CD4-positive, alpha-beta T cell treated with Interleukin-15 for 4 hours (primary cell): ENCODE measurements at places on chromosomes 7 and 10.

- DNase-seq, result peak; percentile 88
These were observed at the start of gene CSGALNACT2 for GRCh38 chr10:43138021-43138756. TSS of gene CSGALNACT2 (plus strand) at chr10:43138445. CDS start at chr10:43155150, 16,705 bp downstream.

DNA sequence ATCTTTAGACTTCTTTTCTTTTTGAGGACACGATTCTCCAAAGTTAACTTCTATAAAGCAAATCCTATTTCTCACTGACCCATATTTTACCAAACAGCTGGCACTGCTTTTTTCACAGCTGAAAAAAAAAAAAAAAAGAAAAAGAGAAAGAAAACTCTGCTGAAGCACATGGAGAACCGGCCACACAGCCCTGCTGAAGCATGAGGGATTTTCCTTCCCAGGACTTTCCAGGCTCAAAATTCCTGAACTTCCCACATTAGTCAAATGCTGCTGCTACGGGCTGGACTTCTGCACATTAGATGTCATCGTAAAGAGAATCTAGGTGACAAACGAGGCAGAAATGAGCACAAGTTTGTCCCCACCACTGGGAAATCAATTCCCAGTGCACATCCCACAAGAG is 25.2 kb downstream of the HIPK2 start:
- DNase-seq, result no peak

- DNase-seq, result peak; percentile 89
These were observed 56.3 kb downstream of the CACUL1 start for GRCh38 chr10:118698421-118698820.

DNA sequence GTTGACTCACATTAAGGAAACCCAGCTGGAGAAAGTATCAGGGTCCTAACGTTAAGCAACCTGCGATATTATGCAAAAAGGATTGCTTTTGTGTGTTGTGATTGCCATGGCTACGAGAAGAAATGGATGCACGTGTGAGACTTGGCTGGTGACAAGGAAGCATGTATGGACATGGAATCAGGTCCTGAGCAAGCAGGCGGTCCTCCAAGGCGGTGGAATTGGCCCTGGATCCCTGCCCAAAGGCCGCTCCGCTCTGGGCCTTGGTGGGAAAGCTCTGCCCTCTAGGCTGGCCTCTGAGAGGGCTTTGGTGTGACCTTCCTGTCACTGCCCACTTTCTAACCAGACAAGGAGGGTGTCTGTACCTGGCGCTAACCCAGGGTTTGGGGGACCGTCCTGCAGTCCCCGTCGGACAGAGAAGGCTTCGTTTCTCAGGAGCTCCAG is 192.1 kb downstream of the EBF3 start:
- DNase-seq, result no peak

DNA sequence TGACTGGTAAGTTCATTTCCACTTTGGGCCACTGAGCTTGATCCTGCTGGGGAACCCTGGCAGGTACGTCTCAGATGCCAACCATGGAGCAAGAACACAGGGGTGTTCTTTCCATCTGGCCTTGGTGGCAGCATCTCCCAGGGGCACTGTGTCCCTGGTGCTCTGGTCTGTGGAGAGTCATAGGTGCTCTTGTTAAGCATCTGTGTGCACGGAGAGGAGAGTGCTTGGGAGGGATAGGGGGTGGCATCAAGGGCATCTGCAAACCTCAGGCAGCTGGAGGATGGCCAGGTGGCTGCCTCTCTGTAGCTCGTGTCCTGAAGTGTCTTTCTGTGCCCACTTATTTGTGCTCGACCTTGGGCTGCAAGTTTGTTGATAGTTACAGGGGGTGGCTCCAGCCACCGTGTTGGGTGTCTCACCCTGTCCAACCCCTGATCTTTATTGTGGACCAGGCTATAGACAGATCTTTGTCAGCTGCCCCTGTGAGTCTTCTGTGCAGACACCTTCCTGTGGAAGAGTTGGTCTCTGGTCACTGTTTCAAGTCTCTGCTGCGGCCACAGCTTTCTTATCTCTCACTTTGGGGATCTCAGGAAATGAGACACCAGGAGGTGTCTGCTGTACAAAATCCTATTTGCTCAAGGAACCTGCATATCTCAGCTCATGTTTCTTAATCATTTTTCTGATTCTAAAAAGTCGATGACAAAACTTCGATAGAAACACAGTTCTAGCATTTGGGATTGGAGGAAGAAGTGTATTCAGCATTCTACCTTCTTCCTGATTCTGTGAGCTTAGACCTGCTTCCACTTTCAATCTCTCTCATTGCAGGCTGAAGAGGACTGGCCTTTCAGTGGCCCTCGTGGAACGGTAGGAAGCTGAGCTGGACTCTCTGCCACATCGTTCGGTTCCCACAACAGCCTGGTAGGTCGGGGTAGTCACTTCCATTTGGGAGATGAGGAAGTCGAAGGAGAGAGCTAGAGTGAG is 17.2 kb upstream of the GIMAP8 start:
- no peak for DNase-seq

DNA sequence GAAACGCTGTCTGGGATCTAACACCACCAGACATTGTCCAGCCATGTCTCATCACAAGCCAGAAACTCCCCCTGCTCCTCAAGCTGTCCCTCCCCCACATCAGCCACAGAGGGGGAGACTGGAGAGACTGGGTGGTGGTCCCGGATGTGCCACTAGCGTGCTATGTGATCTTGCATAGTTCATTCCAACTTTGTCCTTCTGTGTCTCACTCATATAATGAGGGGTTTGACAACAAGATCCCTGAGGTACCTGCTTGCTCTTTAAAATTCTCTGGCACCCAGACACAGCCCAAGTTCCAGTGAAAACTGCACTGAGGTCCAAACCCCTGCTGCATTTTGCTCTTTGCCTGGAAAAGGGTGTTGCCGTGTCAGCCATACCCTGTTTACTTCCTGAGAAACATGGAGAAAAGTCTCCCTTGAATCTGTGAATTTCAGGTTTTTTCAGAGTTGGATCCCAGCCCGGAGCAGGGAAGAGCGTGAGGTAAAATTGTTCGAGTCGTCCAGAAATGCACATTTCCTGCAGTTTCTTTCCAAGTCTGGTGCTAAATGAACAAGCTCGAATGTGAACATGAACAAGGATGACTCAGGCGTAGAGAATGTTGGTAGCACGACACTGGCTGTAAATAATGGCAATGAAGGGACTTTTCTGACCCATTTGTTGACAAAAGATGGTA is 156.6 kb downstream of the CCDC3 start:
- no peak for DNase-seq

GRCh38 chr7:15376600-15376999 is 185.2 kb downstream of the AGMO start:
- DNase-seq, result no peak

DNA sequence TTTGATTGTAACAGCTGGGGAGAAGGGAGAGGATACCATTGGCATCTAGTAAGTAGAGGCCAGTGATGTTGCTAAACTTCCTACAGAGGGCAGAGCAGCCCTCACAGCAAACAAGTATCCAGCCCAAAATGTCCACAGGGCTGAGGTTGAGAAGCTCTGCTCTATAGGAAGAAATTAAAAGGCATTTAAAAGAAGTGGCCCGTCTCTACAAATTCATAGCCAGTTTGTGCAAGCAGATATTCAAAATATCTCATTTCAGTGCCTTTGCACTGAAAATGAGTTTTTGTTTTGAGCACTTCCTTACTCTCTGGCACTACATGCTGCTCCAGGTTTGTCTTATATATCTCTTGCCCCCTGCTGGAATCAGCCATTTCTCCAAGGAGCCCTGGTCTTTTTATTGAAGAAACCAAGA is 330.0 kb downstream of the BBS9 start:
- no peak for DNase-seq

DNA sequence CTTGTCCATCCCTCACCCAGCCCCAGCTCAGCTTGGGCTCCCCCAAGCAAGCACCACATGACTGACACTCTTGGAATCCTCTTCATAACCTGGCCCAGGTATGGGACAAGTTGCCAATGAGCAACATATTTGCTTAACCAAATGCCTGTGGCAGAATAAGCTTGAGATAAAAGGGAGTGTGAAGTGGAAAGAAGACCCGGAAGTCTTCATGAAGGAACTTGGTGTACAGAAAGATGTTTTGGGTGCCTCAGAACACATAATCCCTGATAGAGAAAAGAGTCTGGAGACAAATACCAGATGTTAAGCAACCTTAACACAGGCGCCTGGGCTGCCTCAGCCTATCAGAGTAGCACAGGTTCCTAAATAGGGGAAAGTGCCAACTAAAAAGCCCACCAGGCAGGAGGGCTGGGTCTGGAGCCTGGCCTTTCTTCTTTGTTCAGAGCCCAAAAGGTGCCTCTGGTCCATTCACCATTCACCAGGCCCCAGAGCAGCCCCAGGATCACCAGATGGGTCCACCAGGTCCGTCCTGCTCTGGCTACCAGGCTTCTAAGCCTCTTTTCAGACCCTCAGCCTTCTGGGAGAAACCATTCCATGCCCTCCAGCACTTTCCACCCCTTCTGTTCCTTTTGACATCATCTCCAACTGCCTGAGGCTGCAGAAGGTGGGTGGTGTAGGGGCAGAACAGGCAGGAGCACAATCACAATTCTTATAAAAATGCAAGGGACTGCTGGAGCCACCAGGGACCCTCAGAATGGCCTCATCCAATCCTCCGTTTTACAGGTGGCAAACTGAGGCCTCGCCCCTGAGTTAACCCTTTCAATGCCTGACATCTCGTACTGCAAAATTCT is 22.6 kb downstream of the KCNMA1 start:
- DNase-seq, result no peak

- no peak for DNase-seq
These were observed 827.7 kb downstream of the SORCS3 start for GRCh38 chr10:105468759-105469158.

DNA sequence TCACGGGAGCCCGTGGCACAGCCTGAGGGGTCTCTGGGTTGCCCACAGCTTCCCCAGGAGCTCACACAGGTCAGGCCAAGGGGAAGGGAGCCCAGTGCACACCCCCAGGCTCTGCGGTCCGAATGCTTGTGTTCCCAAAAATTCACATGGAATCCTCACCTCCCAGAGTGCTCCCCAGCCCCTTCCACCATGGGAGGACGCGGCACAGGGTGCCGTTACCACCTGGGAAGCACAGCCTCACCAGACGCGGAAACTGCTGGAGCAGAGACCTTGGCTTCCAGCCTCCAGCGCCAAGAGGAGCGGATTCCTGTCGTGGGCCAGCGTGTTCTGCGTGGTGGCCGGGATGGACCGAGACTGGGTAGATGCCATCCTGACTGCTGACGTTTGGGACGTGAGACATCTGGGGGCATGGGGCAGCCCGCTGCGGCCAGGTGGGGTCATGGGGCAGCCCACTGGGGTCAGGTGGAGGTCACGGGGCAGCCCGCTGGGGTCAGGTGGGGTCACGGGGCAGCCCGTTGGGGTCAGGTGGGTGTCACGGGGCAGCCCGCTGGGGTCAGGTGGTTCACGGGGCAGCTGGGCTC is 149.4 kb downstream of the WDR37 start:
- no peak for DNase-seq

GRCh38 chr10:117653170-117653515 is 110.6 kb downstream of the EMX2 start:
- peak; percentile 5 for DNase-seq

DNA sequence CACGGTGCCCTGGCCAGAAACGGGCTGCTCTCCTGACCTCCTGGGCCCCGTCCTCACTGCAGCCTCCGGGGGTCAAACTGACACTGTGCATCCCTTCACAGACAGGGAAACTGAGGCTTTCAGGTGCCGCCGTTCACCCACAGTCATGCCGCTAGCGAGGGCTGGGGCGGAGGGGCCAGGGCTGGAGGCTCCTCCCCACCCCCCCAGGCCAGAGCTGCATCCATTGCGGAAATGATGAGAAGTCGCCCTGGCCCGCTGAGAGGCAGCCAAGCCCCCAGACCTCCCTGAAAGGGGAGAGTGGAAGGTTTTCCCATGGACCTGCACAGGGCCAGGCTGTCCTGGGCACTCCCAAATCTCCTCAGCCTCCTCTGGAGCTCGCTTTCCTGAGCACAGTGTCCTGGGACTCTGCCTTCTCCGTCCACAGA is 16.5 kb upstream of the INPP5A start:
- DNase-seq, result no peak

GRCh38 chr7:127782654-127783559 is 130.9 kb downstream of the SND1 start:
- DNase-seq, result no peak

- peak; percentile 50 for DNase-seq
These were observed 68.0 kb upstream of the SAMD8 start for GRCh38 chr10:75043256-75044131.

DNA sequence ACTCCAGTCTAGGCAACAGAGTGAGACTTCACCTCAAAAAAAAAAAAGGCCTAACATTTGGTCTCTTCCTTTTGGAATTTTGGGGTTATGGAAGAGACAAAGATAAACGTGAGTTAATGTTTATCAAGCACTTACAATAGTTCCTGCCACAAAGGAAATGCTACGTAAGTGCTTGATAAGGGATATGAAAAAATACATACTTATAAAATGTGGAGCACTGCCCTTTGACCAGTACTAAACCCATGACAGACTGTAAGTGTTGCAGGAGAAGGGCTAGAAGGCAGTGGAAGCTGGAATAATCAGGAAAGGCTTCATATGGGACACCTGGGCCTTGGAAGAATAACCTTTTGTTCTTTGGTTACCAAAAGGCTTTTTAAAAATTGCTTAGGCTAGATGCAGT is 25.5 kb downstream of the TMEM248 start:
- DNase-seq, result no peak

DNA sequence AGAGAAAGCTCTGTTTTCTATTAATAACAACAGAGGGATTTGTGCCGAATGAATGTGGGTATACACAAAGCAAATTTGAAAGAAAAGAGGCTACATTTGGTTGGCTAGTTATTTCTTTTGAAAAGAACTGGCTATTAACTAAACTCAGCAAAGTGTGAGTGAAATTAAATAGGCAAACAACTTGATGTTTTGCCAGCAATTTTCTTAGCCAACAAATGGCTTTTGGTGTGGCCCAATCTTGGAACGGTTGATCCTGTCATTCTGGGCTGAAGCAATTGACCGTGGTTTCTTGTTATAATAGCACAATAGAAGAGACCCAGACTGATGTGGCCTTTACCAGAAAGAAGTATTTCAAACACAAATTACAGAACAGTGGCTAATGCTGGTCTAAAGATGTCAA is 898.6 kb downstream of the KCNMA1 start:
- no peak for DNase-seq

GRCh38 chr10:131090761-131091661 is 220.5 kb downstream of the TCERG1L start:
- no peak for DNase-seq

DNA sequence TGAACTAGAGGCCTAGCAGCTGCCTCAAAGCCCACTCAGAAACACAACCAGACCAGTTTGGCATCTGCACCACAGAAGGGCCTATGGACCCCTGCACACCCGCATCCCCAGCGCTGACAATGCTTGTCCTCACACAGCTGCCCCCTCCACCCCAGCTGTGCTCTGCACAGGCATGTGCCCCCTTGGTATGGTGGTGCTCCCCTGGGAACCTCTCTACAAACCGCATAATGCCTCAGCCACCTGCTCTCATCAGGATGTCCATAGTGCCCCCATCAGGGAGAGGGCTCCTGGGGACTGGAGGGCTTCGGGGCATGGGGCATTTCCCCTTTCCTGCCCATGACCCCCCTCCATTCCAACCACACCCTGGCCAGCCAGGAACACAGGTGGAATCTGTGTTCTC is 347.5 kb downstream of the GRID1 start:
- DNase-seq, result no peak

GRCh38 chr7:48718731-48719378 is 205.5 kb upstream of the CDC14C start:
- no peak for DNase-seq
